ENCODE measurements at places on chromosomes 7 and 10. TPM values are rescaled to one million over a fixed set of nuclear protein-coding genes. Genes with fewer than 3 reads are reported as not detected.
A peak's percentile ranks its signal among the peaks of the same experiment; 100 is the strongest.

DNA sequence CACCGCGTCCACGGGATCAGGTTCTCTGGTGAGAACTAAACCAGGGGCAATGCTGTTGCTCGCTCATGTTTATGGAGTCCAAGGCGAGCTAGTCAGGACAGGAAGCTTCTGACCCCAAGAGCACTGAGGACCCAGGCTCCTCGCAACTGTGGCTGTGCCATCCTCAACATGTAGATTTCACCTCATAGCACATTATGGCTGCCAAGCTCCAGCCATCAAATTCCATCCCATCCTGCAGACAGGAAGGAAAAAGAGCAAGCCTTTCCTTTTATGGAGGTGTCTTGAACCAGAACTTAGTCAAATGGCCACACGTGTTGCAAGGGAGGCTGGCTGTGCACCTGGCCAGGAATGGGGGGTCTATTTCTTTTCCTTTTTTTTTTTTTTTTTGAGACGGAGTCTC is 16.1 kb upstream of the NKX6-2 start:
- no peak for DNase-seq
- H3K27ac ChIP-seq: no peak overlapping the region
- no peak overlapping the region for H3K4me3 ChIP-seq
- H3K36me3 ChIP-seq: no peaks in the 10 kb centered on the region
- H3K4me1 ChIP-seq: no peaks in the 10 kb centered on the region
- no peaks in the 10 kb centered on the region for H3K27me3 ChIP-seq

DNA sequence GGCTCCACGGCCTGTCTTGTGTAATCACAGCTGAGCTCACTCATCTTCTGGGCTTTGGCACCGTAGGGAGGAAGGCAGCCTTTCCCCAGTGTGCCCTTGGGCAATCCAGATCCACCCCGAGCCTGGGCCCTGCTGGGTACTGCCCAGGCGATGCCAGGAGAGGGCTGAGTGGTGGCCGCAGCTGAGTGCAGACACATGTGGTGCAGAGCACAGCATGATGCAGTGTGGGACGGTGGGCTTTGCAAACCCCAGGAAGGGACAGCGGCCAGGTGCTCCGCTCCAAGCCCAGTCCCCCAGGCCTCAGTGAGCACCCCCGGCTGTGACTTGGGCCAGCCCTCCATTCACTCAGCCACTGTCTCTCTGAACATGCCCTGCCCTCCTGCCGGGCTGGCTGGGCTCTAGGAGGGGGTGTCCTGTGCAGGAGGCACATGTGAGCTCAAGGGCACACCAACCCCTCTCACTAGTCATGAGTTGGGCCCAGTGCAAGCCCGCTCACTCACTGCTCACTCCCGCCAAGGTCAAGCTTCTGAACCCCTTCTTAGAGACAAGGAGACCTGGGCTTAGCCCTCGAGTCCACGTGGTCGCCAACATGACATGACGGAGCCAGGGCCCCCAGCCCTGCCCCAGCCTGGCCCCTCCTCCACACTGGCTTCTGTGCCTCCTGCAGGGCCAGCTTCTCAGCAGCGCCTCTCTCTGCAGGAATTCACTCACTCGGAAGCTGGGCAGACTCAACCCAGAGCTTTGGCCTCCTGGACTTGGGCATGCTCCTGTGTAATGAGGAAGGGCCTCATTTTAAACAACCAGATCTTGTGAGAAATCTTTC is 77.5 kb upstream of the INSIG1 start:
- no peaks in the 10 kb centered on the region for H3K36me3 ChIP-seq
- H3K27ac ChIP-seq: no peak overlapping the region
- peak; percentile 8 for DNase-seq
- H3K27me3 ChIP-seq: no peaks in the 10 kb centered on the region
- H3K4me3 ChIP-seq: no peak overlapping the region
- no peaks in the 10 kb centered on the region for H3K4me1 ChIP-seq

DNA sequence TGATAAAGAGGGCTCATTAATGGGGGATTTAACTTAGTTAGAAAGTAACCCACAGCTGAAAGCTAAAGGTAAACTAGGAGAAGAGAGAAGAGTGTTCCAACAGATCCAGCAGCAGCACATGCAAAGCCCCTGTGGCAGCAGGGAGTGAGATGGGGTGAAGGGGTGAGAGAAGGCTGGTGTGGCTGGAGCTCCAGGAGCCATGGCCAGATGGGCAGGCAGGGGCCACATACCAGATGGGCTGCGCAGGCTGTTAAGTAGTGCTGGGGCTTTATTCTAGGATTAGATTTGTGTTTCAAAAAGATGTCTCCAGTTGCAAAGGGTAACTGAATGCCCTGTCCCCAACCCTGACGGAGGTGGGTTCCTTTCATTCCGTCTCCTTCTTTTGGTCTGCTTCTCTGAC is 33.2 kb downstream of the HIF1AN start:
- H3K36me3 ChIP-seq: no peaks in the 10 kb centered on the region
- DNase-seq: no peak
- peaks cover 44% of the 10 kb centered on the region for H3K27me3 ChIP-seq
- H3K4me1 ChIP-seq: no peaks in the 10 kb centered on the region
- no peak overlapping the region for H3K27ac ChIP-seq

DNA sequence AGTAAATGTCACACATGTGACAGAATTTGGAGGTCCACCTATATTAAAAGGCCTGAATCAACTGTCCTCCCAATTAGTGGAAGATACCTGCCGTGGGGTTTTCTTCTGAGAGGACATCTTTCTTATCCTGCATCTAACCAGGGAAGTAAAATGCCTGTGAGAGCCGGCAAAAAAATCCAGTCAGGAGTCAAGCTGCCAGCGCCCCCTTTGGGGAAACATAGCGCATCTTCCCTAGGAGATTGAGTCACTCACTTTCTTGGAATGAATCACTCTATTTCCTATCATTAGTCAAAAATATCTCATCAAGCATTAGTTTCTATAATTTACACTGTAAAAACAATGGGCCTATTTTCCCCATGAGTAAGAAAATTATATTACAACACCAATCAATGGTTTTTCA is 66.4 kb upstream of the ANK3 start:
- peaks cover 16% of the 10 kb centered on the region for H3K4me1 ChIP-seq
- H3K36me3 ChIP-seq: no peaks in the 10 kb centered on the region
- H3K27me3 ChIP-seq: no peaks in the 10 kb centered on the region
- no peak overlapping the region for H3K4me3 ChIP-seq
- no peak for DNase-seq
- no peak overlapping the region for H3K27ac ChIP-seq

GRCh38 chr7:15130666-15131541 is 228.4 kb upstream of the DGKB start:
- H3K36me3 ChIP-seq: no peaks in the 10 kb centered on the region
- no peak overlapping the region for H3K4me3 ChIP-seq
- no peaks in the 10 kb centered on the region for H3K4me1 ChIP-seq
- no peak overlapping the region for H3K27ac ChIP-seq
- no peak for DNase-seq

- H3K27ac ChIP-seq: no peak overlapping the region
- no peaks in the 10 kb centered on the region for H3K36me3 ChIP-seq
- DNase-seq: no peak
These were observed 15.3 kb downstream of the NKX2-3 start for GRCh38 chr10:99548041-99548530.

DNA sequence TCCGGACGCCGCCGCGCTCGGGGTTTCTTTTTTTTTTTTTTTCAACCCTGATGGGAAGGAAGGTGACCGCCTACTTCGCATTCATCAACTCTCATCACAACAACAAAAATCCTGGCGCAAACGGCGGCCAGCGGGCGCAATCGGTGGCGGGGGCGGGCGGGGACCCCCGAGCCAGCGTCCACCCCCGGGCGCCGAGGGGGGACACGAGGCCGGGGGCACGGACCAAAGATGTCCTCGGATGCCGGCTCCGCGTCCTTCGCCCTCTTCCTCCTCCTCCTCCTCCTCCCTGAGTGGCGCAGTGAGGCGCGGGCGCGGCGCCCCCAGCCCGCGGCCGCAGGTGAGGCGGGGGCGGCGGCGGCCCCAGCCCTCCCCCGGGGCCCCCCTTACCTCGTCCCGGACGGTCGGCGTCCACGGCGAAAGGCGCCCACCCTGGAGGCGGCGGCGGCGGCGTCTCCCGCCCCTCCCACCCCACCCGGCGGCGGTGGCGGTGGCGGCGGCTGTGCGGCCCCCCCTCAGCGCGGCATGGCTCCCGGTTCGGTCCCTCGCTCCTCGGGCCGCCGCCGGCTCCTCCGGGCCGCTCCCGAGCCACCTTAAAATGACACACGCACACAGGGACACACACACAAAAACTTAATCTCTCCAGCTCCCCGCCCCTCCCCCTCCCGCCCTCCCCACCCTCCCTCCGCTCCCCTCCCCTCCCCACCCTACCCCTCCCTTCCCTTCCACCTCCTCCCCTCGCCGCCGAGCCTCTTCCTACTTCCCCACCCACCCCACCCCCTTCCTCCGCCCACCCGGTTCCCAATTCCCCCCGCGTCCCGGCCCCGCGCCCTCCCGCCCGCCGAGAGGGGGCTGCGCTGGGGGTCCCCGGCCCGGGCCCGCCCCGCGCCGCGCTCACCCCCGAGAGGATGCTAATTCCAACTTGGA is at the start of gene CTBP2:
Gene CTBP2 (minus strand): TSS at position 632 of the 924 bp plus-strand sequence.
- H3K36me3 ChIP-seq: no peaks in the 10 kb centered on the region
- no peak for DNase-seq
- H3K27ac ChIP-seq: no peak within 1 kb of the TSS

DNA sequence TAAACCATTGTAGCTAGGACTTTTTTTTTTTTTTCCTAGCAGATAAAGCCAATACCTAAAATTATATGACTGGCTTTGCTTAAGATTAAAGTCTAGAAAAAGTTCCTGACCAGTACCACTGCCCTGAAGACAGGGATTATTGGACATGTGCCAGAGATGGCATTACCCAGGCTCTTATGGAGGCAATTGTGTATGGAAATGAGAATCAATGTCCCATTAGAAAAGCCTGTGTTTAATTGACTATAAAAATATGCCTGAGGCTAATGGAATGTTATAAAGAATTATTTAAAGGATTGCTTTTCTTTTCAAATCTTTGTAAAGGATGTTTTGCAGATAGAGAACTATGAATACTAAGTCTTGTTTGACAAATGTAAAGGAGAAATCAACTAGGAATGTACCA is 196.7 kb downstream of the ANK3 start:
- DNase-seq: no peak
- no peaks in the 10 kb centered on the region for H3K4me1 ChIP-seq
- peaks cover 39% of the 10 kb centered on the region for H3K36me3 ChIP-seq
- no peak overlapping the region for H3K27ac ChIP-seq
- no peak overlapping the region for H3K4me3 ChIP-seq

- H3K36me3 ChIP-seq: no peaks in the 10 kb centered on the region
- H3K27ac ChIP-seq: no peak overlapping the region
- H3K27me3 ChIP-seq: peaks cover 15% of the 10 kb centered on the region
- DNase-seq: no peak
- no peak overlapping the region for H3K4me3 ChIP-seq
- peaks cover 21% of the 10 kb centered on the region for H3K4me1 ChIP-seq
These were observed 30.0 kb downstream of the GTF2IRD1 start for GRCh38 chr7:74483402-74484336.

DNA sequence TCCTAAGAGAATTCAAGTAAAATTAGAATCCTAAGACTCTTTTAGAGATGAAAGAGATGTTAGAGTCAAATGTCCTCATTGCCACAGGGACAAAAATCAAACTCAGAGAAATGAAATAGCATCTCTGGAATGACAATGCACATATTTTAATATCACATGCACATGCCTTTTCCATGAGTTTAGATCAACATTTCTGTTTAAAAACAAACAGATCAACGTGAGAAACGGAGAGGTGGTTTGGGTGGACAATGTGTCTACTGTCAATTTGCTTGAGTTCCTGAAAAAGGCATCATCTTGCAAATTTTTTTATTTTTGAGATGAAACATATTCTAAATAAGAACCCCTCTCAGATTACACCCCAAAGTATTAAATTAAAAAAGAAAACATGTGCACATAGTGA is 130.0 kb downstream of the CHRM2 start:
- DNase-seq: no peak
- no peak overlapping the region for H3K4me3 ChIP-seq
- H3K27ac ChIP-seq: no peak overlapping the region

DNA sequence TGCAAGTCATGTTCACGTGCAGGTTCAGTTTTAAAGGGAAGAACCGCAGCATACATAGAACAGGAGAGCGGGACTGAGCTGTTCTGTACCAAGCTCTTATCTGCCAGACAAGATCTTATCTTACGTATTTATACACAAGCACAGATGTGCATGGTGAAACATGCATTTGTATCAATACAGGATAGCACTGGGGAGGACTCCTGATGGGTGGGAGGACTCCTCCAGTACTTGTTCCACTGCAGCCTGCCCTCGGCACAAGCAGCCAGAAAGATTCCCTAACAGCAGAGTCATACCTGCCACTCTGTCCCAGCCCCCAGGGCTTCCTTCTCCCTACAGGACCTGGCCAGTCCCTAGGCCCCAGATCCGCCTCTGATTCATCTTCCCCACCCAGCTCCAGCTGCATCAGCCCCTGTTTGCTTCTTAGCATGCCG is 13.2 kb upstream of the PRKCQ start:
- H3K4me3 ChIP-seq: no peak overlapping the region
- no peaks in the 10 kb centered on the region for H3K36me3 ChIP-seq
- H3K4me1 ChIP-seq: peaks cover 2% of the 10 kb centered on the region
- H3K27me3 ChIP-seq: peaks cover 8% of the 10 kb centered on the region

GRCh38 chr10:49056356-49056755 is 59.0 kb downstream of the VSTM4 start:
- H3K36me3 ChIP-seq: peaks cover 4% of the 10 kb centered on the region
- no peak overlapping the region for H3K27ac ChIP-seq
- DNase-seq: no peak
- no peaks in the 10 kb centered on the region for H3K4me1 ChIP-seq
- peaks cover 14% of the 10 kb centered on the region for H3K27me3 ChIP-seq

GRCh38 chr10:94630017-94630688 is 53.4 kb upstream of the CYP2C18 start:
- no peaks in the 10 kb centered on the region for H3K27me3 ChIP-seq
- no peaks in the 10 kb centered on the region for H3K4me1 ChIP-seq
- no peak for DNase-seq
- no peak overlapping the region for H3K4me3 ChIP-seq
- no peak overlapping the region for H3K27ac ChIP-seq

GRCh38 chr10:106857728-106858127 is 306.8 kb downstream of the SORCS1 start:
- H3K27me3 ChIP-seq: no peaks in the 10 kb centered on the region
- H3K4me3 ChIP-seq: no peak overlapping the region
- H3K27ac ChIP-seq: no peak overlapping the region
- no peaks in the 10 kb centered on the region for H3K36me3 ChIP-seq
- no peaks in the 10 kb centered on the region for H3K4me1 ChIP-seq

DNA sequence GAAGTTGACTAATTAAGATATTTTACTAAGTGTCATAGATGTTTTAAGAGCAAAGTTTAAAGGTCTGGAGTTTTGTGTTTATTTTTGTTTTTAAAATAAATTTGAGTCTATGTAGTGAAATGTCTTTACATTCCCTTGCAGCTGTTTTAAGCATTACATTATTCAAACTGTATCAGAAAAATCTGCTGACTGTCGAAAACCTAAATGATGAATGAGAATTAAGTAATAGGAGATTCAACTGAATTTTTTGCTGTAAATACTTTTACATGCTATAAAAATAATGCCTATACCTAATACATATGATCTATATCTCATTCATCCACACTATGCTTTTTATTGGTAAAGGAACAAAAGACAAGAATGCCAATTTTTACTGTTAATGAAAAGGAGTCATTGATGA is 227.2 kb downstream of the CSTF2T start:
- no peak for DNase-seq
- no peaks in the 10 kb centered on the region for H3K27me3 ChIP-seq
- no peaks in the 10 kb centered on the region for H3K36me3 ChIP-seq
- no peaks in the 10 kb centered on the region for H3K4me1 ChIP-seq

GRCh38 chr10:71776481-71776925 is 3.2 kb upstream of the VSIR start:
- no peak for DNase-seq
- no peaks in the 10 kb centered on the region for H3K27me3 ChIP-seq
- H3K4me3 ChIP-seq: no peak overlapping the region
- H3K27ac ChIP-seq: peak overlapping the region; percentile 46
- peaks cover 58% of the 10 kb centered on the region for H3K4me1 ChIP-seq
- H3K36me3 ChIP-seq: no peaks in the 10 kb centered on the region

Gene HOXA1
- 0.55 TPM for total RNA-seq

Gene IFIT1B
- not detected for total RNA-seq

Gene UTF1
- total RNA-seq: not detected

Gene RARRES2
- total RNA-seq: not detected

Gene ASAH2
- total RNA-seq: 1.8 TPM
